ENCODE measurements at places on chromosomes 3 and 15. TPM values are rescaled to one million over a fixed set of nuclear protein-coding genes. Genes with fewer than 3 reads are reported as not detected.

The AHSG gene
- not detected for total RNA-seq

The ZNF502 gene
- total RNA-seq = not detected

The C2CD4A gene
- total RNA-seq = 5.7 TPM

The GOLGA8S gene
- total RNA-seq = not detected

The EFHB gene
- total RNA-seq = 1.8 TPM

The NR2E3 gene
- total RNA-seq = not detected

The CSPG5 gene
- total RNA-seq = 12.5 TPM

The PARP14 gene
- 20.2 TPM for total RNA-seq

The TLR9 gene
- not detected for total RNA-seq

The RUBCN gene
- 3.4 TPM for total RNA-seq

The VPS39 gene
- 26.2 TPM for total RNA-seq

The COL8A1 gene
- total RNA-seq = 36.4 TPM

DNA sequence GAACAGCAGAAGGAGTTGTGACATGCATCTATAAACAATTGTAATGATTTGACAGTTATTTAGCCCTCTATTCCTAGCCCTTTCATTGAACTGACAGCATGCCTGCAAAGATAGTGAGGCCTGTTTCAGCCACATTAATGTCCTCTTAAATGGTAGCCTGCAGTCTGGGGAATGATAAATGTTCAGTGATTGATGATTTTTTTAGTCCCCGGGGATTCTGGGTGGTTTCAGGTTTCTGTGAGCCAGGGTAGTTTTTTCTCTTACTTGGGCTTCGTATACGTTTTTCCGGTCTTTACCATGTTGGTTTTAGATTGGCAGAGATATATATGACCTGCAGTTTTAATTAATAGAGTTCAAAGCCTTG, 172.0 kb downstream of the TCF12 start:
- no peak for DNase-seq

- no peak for DNase-seq
Measured at GRCh38 chr3:29128001-29128400, 152.9 kb upstream of the RBMS3 start.

- no peak for DNase-seq
Measured at GRCh38 chr3:196837819-196838420, 29.8 kb upstream of the SENP5 start.

- DNase-seq = no peak
Measured at GRCh38 chr3:62101488-62101887, 271.9 kb downstream of the FEZF2 start.

GRCh38 chr3:133988631-133989161, 41.0 kb downstream of the SLCO2A1 start:
- no peak for DNase-seq

- no peak for DNase-seq
Measured at GRCh38 chr15:95742836-95743235, 587.7 kb upstream of the NR2F2 start.

DNA sequence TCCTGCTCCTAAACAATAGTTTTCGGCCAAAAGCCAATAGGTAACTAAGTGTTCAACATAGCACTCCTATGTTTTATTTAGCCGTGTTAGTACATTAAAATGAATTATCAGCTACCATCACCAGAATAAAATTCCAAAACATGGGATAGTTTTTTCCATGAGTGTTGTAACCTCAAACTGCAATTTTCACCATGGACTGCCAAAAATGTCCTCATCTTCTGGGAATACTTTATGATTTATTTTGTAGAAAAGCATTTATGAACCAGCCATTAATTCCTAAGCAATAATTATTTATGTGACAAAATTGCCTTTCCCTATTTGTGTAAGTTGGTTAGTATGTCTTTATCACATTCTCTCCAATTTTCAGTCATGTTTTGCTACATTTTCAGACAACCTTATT, 438.1 kb downstream of the NAALADL2 start:
- no peak for DNase-seq

DNA sequence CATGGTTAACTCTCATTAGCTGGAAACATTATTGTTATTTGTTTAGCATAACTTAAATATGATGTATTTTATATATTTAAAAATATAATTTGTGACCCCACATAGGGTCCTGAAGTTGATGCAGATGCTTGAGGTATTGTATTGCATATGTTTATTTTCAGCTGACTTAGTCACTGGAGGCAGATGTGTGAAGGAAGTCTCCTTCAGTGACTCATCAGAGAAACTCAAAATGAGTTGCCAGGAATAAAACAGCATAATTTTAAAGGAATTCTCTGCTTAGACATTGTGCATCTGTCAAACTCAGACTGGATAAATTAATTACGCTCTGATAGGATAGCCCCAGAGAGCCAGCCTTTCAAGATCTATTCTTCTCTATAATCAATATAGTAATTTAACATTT, 7.9 kb upstream of the OR4F6 start:
- DNase-seq = no peak

DNA sequence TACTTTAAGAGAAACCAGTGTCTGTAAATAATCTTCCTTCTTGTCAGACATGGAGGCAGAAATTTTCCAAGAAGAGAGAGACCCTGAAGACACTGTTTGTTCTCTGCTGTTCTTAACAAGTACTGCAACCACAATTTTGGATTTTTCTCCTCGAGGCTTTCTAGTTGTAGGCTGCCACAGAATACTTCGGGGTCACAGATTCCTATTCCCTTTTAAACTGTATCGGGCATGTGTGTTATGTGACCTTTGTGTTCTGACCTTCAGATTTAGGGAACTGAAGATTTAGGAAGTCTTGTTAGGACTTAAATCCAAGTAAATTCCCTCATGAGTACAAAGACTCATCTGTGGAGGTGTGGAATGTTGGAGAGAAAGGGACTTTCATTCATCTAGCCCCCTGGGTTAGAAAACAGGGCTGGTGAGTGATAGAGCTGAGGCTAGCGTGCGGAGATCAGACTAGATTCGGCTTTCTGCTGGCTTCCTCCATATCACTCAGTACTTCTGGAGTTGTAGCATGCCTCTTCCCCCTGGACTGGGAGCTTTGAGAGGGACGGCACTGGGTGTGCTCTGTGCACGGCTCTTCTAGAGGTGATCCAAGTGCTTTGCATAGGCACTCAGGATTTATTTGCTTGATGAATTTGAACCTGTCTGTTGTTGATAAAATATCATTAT, 237.0 kb downstream of the LPP start:
- DNase-seq = no peak

GRCh38 chr3:53795789-53796560, 50.2 kb downstream of the CHDH start:
- no peak for DNase-seq

- no peak for DNase-seq
Measured at GRCh38 chr3:16429086-16429485, 84.4 kb downstream of the RFTN1 start.

DNA sequence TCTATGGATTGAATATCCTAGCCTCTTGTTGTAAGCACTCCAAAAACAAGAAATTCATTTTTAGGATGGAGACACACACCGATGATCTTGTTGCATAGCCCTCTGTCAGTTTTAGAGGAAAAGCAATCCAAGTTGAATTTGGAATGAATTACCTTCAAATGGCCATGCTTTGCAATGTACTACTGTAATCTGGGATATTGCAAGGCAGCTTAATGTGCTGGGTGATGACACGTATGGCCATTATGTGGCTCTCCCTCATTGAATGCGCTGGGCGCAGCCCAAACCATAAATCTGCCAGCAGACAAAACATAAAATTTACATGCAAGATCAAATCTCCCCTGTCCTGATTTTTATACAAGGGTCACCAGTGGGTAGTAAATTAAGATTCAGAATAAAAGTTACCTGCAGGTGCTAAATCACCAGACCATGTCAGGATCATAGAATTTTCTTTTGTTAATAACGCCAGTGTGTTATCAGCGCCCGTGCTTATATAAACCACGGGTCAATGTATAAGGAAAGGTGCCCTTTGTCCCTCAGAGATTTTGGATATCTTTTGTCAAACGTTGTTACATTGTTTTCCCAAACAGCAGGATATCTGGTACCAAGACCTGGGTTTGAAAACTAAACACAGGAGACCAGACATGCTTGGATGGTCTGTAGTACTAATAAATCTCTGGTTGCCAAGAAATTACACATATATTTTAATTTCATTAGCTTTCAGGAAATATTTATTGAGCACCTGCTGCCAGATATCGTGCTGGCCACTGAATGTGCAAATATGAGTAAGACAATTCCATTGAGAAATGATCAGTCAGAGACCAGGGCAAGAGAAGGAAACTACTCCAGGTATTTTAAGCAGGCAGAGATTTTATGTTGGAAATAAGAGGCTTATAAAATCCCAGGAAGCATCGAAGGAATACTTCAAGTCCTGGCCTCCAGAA, 237.1 kb downstream of the EBLN2 start:
- no peak for DNase-seq

- no peak for DNase-seq
Measured at GRCh38 chr3:165725296-165725695, 111.9 kb downstream of the BCHE start.

GRCh38 chr15:61893146-61893545, 167.1 kb downstream of the VPS13C start:
- DNase-seq = no peak

- DNase-seq = no peak
Measured at GRCh38 chr3:19744047-19744446, 190.0 kb downstream of the EFHB start.

- DNase-seq = no peak
Measured at GRCh38 chr3:71542521-71543370, 40.8 kb downstream of the FOXP1 start.

DNA sequence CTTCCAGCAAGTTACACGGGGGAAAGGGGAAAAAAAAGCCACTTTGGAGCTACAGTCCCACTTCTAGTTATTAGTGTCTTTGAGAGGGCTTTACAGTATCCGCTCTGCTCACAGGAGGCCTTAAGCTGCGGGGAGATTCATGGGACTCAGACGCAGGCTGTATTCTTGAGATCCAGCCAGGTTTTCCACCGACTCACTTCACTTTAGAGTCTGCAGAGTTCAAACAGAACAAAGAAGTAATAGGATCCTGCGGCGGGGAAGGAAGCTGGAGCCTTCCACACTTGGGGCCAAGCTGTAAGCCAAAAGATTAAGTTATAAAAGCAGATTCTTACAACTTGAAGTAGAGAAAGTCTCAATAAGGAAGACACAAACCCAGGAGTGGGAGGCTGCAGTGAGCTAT, 60.2 kb upstream of the FAM174B start:
- DNase-seq = no peak

DNA sequence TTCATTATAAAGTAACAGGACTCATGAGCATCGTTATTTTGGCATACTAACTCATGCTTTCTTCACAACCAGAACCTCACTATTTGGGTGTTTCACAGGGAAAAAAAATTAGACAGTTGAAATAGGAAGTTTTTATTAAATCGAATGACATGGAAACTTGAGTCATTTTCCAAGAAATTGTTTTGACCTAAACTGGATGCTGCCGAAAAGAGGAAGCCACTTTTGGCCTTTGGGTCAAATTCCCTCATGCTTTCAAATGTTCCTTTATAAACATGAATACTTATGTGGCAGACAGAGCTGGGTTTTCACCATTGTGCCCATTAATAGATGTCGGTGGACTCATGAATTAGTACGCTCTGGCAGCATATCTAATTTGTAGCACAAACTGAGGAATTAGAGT, 224.9 kb downstream of the MCTP2 start:
- no peak for DNase-seq

DNA sequence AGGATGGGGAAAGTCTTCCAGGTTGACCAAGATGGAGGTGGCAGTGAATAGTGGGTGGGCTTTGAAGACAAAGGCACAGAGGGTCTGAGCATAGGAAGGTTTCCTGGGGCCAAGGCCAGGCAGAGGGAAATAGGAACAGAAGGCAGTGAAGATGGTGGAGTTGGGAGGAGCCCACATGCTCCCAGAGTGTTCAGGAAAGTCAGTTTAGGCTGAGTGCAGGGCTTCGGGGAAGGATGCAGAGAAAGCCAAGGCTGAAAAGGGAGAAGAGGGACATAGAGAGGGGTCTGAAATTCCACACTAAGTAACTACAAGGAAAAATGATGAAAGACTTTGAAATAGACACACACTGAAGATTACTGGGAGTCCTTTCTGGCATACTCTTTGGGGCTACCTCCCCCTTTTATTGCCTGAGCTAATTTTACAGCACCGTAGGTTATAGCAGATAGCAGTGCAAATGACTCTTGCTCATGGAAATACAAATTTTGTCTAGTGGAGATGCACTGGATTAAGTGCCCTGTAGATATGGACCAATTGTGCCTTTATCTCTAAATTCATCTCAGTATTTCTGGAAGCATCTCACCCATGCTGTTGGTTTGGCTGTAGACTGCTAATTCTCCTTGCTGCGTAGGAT, 3.8 kb downstream of the CX3CR1 start:
- DNase-seq = no peak

- no peak for DNase-seq
Measured at GRCh38 chr15:61381501-61381900, 152.4 kb upstream of the RORA start.

GRCh38 chr15:40217166-40217824, 21.6 kb upstream of the PAK6 start:
- peak; percentile 58 for DNase-seq

DNA sequence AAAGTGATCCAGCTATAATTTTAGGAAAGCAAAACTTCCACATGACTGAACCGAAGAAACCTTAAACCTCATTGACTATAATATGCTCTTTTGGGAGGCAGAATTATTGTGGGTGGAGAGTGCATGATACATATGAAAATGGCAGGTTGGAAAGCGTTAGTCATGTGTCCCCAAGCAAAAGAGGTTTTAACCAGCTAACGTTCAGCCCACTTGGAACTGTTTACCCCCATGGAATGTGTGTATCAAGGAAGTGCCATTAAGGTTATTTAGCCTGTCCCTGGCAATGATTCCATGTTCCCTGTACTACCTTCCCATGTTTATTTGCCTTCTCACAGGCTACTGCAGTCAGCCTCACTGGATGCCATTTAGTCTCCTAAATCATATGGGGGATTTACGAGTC, 44.1 kb upstream of the LRRC58 start:
- no peak for DNase-seq

GRCh38 chr3:162122405-162122804, 625.8 kb downstream of the OTOL1 start:
- no peak for DNase-seq

- no peak for DNase-seq
Measured at GRCh38 chr3:39505866-39506742, 38.6 kb downstream of the MOBP start.

- no peak for DNase-seq
Measured at GRCh38 chr15:42104095-42104891, 9.9 kb upstream of the PLA2G4D start.

DNA sequence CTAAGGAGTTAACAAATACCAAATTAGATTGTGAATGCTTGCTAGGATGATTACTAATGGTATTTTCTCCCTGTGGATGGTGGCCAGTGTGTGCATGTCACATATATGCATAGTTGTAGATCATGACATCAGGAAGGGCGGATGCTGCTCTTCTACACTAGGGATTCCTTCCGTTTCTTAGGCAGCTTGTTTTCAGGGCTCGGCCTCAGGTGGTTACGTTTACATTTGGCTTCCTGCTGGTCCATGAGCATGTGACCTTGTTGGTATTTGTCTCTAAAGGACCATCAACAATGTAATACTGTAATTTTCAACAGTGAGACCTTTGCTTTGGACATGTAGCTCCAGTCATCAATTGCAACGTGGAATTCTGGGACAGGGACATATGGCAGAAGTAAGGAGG, 221.4 kb downstream of the NR1D2 start:
- no peak for DNase-seq
